Forelimb muscle (tissue), 1 donor: ENCODE measurements at places on chromosomes 7 and 10. TPM values are rescaled to one million over a fixed set of nuclear protein-coding genes. Genes with fewer than 3 reads are reported as not detected.

The TMEM225B gene
- 0.77 TPM for polyA plus RNA-seq

The TMEM236 gene
- 0.46 TPM for polyA plus RNA-seq

The SUGCT gene
- polyA plus RNA-seq, result 2.2 TPM

The ADGRA1 gene
- polyA plus RNA-seq, result 2.5 TPM

The INHBA gene
- 3.4 TPM for polyA plus RNA-seq

The MRC1 gene
- 14.5 TPM for polyA plus RNA-seq

The C10orf95 gene
- polyA plus RNA-seq, result not detected
